NCI-H2029 (cell line): ENCODE measurements at places on chromosomes 6 and 20.
A peak's percentile ranks its signal among the peaks of the same experiment; 100 is the strongest.

GRCh38 chr6:37487591-37488380, 11.9 kb downstream of the CCDC167 start:
- DNase-seq = no peak

- DNase-seq = peak; percentile 97
These were observed 8.1 kb upstream of the TSPYL1 start for GRCh38 chr6:116287689-116288282.

GRCh38 chr20:54019585-54019984, 50.8 kb downstream of the BCAS1 start:
- no peak for DNase-seq

GRCh38 chr6:37587866-37588734, 88.4 kb upstream of the CCDC167 start:
- DNase-seq = no peak

DNA sequence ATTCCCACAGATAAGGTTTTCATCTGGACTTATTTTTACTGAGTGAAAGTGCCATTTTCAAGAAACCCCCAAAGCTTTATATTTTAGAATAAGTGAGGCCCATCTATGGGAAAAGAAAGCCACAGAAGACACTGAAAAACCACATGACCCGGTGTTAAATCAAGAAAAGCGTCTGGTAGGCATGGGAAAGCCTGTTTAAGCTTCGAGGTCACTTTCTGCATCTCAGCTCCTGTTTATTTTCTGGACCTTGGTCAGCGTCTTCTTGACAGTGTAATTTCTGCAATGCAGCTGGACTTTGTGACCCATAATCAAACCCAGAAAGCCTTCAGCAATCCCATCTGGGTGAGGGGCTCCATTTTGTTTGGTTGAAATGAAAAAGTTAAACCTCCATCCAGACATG, 59.6 kb upstream of the NEDD9 start:
- DNase-seq = no peak

- no peak for DNase-seq
These were observed 9.7 kb upstream of the TBC1D7 start for GRCh38 chr6:13338038-13338437.

- DNase-seq = peak; percentile 47
These were observed 43.3 kb downstream of the SULF2 start for GRCh38 chr20:47741669-47742608.

DNA sequence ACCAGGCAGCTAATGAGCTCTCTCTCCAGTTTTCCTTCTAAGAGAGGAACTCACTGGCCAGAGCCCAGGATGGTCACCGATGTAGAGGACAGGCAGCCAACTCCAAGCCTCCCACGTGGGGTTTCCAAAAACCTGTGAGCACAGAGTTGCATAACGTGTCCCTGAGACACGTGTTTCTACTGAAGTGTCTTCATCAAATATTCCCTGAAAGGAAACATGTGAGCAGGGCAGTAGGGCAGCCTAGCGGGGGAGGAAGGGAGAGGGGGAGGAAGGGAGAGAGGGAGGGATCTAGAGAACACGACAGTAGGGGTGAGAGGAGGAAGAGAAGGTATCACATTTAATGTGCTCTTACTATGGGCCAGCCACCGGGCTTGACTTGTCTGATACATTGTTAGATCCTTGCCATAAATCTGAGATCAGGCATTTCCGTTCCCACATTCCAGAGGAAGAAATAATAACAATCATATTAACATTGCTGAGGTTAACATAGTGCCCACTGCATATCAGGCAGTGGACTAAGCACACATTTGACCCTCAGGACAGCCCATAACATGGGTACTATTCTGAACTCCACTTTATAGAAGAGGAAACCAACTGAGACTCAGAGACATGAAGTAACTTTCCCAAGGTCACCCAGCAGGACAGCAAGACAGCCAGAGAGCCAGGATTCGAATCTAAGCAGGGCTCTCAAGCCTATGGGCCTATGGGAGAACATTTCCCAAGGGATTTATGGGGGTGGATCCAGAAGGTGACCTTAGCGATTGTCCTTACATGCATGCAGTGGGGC, 4.5 kb upstream of the SYS1 start:
- DNase-seq = peak; percentile 91

DNA sequence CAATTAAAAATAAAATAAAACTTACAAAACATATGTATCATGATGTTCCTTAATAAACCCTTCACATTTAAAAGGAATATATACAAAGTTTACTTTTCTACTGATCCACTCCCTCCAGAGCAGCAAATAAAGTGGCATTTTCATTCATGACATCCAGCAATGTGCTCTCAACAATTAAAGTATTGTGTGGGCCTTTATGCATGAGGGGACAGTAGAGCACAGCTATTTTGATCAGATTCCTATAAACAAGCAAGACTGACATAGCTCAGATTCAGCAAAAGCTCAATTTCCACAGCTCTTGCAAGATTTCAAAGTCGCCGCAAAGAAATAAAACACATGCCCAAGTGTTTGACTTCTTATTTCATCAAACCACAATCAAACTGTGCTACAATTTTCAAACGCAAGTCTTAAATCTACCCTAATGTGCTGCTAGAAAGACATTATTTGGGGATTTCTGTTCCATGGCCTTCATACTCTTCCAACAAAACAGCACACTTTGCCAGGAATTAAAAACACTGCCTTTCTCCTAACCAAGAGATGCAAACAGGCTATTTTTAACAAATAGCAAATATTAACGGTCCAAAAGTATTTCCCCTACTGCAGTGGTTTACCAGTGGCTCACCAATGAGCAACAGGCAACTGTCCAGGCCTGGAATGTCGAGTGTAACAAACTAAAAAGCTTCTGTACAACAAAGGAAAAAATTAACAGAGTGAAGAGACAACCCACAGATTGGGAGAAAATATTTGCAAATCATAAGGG, 52.3 kb downstream of the MBOAT1 start:
- no peak for DNase-seq

DNA sequence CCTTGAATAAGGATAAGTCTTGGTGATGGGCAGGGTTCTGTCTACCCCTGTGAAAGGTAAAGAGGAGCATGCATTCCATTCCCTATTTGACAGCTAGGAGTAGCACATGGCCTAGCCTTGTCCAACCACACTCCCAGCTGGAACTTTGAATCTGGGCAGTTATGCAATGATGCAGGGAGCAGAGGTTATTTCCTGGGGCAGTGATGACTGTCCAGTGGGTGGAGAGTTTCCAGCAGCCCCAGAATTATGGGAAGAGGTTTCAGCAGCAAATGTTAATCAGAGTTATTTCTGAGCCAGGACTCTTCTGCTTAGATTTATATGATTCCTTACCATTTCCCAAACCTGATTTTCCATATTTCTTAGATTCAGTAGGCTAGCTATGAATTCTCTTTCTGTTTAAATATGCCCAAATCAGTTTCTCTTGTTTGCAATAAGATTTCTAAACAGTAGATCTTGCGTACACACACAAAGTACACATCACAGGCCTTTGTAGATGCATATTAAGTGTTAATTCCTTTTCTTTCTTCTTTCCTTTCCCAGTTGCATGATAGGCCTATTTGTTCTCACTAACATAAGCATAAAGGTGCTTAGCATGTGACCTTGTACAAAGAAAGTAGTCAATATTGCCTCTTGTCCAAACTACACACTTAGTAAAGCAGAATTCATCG, 17.3 kb upstream of the TXLNB start:
- no peak for DNase-seq

DNA sequence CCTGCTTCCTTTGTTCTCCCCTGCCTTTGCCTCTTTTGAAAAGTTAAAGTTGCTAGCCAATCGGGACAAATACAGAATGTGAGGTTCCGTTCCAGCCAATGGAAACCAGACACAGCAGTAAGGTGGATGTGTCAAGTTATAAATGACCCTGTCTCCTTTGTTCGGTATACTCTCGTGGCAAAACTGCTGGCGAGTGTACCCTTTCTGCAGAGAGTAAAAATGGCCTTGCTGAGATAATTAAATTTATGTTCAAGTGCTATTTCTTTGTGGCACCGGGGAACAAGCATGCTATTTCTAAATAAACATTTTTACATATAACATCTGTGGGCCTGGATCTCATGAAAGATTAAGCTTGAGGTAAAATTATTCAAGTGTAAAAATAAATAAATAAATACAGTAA, 50.2 kb downstream of the RARS2 start:
- no peak for DNase-seq
